Liver (tissue), 10 donors: ENCODE measurements at places on chromosomes 12 and 14. TPM values are rescaled to one million over a fixed set of nuclear protein-coding genes. Genes with fewer than 3 reads are reported as not detected.
A peak's percentile ranks its signal among the peaks of the same experiment; 100 is the strongest.

IAPP gene
- polyA plus RNA-seq: not detected

DNA sequence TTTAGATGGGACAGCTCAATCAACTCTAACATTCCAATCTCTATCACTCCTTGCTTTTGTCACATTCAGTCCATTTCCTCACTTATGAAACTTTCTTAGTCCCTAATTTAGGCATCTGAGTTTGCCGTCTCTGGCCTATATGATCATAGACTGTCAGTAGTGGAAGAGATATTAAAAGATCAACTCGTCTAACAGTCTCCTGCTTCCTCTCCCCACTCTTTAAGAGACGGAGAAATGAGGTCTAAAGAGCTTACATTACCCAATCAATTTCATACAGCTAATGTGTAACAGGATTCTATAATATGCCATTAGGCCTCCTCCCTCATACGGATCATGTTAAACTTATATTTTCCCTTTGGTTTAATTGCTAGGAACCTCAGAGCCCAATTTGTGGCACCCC lies 6.5 kb upstream of the ATP23 start:
- DNase-seq: no peak

ADCY4 gene
- 2.2 TPM for polyA plus RNA-seq

DNA sequence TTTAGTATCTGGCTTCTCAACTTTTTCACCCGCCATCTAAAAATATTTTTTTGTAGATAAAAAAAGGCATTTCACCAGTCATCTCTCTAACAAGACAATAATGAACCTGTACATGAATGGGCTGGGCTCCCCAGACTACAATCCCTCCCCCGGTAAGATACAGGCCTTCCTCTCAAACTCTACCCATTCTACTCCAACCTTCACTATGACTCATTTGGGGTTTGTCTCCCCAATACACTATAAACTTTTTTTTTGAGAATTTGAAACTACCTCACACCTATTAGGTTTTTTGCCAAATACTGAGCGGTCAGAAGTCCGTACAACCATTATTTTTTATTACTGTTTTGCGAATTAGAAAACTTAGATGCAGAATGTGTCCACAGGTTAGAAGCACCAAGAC lies 784 bp downstream of the RPL6 start:
- DNase-seq: no peak

RFX4 gene
- polyA plus RNA-seq: not detected

DNA sequence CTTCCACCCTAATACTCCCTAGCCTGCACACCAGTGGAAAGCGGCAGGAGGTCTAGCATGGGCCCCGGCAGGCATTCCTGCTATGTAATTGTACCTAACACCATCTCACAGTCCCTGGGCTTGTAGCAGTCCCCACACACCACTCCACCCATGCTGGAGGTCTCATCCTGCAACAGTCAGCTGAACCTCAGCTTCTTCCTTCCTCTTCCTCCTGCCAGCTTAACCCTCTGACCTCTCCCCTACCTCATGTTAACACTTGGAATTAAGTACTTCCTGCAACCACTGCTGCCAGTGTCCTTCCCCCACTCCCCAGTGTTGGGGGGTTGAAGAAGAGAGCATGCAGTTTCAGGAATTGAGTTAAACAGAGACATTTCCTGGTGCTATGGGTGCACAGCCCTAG lies 7.6 kb downstream of the ADCY4 start:
- DNase-seq: no peak

PRR4 gene
- 2.2 TPM for polyA plus RNA-seq

USP30 gene
- 11.0 TPM for polyA plus RNA-seq

GRCh38 chr12:65863972-65864371 lies 39.7 kb downstream of the HMGA2 start:
- no peak for DNase-seq

SMIM41 gene
- 0.24 TPM for polyA plus RNA-seq

GRCh38 chr12:122107261-122107660 lies 28.7 kb downstream of the MLXIP start:
- DNase-seq: no peak

DNA sequence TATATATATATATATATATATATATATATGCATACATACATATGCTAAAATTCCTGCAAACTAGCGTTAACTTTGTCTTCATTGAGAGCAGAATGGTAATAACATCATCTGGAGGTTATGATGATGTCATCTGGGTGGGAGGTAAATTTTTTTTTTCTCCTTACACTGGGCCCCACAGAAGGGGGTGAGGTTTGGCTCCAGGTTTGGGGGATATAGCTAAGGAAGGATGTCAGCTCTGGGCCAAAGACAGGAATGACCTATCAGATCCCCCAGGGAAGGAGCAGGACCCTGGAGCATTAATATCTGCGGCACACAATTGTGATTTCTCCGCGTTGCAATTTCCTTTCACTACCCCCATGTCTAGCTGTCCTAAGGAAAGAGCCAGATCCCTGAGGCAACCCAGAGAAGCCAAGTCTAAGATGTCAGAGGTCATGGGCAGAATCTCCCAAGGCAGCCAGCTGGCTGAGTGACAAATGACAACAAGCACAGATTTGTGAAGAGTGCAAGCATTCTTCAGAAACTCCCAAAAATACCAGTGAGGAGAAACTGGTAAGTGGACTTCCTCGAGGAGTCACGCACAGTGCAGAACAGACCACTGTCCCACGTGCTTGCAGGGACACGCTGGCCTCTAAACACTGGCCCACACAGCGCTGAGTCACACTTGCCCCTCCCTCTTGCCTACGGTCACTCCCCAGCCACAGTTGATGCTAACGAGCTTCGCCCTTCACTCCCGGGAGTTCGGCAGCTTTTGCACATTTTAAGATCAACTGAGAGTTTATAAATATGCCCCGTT lies 9.9 kb downstream of the UBC start:
- peak; percentile 62 for DNase-seq

NANOG gene
- not detected for polyA plus RNA-seq

SUOX gene
- polyA plus RNA-seq: 33.1 TPM

- DNase-seq: no peak
Measured at GRCh38 chr14:95547272-95547625, 12.4 kb downstream of the GLRX5 start.

PRB2 gene
- not detected for polyA plus RNA-seq

DNA sequence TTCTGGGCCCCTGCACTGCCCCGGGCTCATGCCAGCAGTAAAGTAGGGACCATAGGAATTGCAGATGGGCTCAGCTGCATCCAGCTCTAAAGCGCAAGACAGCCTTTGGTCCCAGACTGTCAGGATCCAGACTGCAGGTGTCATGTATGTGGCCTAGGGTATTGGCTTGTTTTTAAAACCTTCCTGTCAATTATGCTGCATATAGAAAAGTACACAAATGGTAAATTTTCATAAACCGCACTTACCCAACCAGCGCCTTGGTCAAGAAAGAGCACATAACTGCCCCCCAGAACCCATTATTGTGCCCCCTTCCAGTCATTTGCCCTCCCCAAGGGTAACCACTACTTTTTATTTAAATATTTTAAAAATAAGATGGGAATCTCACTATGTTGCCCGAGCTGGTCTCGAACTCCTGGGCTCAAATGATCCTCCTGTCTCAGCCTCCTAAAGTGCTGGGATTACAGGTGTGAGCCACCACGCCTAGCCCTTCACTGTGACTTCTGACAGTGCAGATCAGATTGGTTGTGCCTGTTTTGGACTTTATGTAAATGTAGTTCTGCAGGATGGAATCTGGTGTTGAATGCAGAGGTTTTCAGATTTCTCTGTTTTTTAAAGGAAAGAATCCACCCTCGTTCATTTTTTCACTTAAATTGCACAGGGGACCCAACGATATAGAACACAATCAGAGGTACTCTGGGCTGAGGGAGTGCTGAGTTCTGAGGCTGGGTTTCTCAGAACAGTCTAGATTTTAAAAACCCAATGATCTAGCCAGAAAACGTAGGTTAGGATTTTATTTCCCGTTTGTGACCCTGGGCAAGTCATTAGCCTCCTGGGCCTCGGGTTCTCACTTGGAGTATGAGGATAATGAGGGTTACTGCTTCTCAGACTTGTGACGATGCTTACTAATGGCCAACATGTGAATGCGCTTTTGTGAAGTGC lies 6.7 kb downstream of the NR4A1 start:
- DNase-seq: no peak

GRCh38 chr14:39861229-39861600 lies 429.0 kb upstream of the FBXO33 start:
- DNase-seq: no peak

- DNase-seq: no peak
Measured at GRCh38 chr14:33676135-33676566, 274.7 kb downstream of the EGLN3 start.

HOXC12 gene
- polyA plus RNA-seq: not detected

GRCh38 chr12:124847113-124848074 lies 16.3 kb downstream of the SCARB1 start:
- no peak for DNase-seq

MARK3 gene
- 18.1 TPM for polyA plus RNA-seq

DNA sequence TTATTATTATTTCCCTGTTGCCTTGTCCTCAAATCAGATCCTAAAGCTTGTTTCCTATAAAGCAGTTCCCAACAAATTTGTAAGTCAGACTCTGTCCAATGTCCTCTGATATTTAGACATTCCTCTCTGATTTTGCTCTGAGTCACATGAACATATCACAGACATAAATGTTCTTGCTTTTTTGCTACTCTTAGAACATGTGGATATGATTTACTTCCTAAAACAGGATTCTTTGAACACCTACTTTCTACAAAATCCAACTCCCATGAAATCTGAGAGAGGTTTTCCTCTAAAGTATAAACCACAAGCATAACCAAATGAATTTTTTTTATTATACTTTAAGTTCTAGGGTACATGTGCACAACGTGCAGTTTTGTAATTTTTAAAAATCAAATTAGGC lies 181.3 kb upstream of the SLC38A2 start:
- no peak for DNase-seq

- DNase-seq: no peak
Measured at GRCh38 chr14:100901391-100902183, 1.9 kb downstream of the RTL1 start.

DNA sequence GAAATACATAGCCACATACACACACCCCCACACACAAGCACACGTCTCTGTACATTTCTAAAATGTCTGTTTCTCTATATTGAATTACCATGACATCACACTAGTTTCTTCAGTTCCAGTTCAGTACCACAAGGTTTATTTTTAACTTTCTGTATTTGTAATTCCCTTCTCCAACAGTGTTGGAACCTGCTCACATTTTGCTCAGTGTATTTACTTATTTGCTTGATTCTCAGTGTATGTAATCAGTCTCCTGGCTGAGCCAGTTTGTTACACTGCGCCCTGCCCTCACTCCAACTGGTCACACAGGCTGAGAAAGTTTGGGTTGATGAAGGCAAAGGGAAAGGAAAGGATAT lies 67.1 kb downstream of the MON2 start:
- DNase-seq: no peak

ASCL1 gene
- polyA plus RNA-seq: 0.06 TPM

GRCh38 chr14:73787486-73788316 lies 63.9 kb upstream of the PTGR2 start:
- DNase-seq: no peak

- no peak for DNase-seq
Measured at GRCh38 chr14:51304941-51305340, 64.9 kb downstream of the TMX1 start.

DNA sequence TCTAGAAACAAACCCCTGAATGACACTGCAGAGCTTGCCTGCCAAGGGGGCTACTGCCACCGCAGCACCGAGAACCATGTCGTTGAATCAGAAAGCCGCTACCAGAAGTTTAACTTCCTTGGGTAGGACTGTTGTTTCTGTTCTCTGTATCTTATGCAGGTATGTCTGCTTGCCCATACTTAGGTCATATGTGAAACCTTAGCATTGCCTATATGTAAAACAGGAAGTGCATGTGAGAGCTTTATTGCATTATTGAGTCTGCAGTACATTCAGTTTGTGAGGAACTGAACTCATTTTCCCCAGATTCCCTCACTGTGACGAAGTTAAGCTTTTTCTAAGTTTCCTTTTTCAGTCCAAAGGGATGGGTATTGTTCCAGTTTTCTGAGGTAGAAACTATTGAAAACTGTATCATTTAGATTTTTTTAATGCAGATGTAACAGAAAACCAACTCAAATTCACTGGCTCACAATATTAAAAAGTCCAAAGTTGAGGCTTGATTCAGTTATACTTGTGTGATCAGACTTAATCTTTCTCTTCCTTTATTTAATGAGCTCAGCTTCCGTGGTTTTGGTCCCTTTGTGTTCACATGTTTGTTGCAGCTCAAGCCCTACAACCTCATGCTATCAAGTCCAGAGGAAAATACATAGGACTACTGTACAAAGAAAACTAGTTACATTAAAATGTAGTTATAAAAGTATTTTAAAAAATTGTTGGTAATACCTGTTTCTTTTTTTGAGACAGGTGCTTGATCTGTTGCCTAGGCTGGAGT lies 6.9 kb downstream of the FBXO34 start:
- no peak for DNase-seq

E2F7 gene
- 0.13 TPM for polyA plus RNA-seq

DNA sequence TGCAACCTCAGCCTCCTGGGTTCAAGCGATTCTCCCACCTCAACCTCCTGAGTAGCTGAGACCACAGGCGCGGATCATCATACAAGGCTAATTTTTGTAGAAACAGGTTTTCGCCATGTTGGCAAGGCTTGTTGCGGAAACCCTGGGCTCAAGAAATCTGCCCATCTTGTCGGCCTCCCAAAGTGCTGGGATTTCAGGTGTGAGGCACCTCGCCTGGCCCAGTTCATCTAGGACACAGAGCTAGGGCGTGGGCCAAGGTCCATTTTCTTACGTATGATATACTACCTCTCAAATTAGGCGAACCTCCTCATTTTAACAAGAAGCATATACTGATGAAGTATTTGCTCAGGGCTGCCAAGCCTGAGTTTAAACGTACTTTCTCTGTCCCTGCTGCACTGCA lies 2.1 kb downstream of the RPS29 start:
- DNase-seq: no peak

GRCh38 chr14:36495666-36496065 lies 24.4 kb downstream of the NKX2-1 start:
- no peak for DNase-seq

UNG gene
- 15.7 TPM for polyA plus RNA-seq

AQP2 gene
- polyA plus RNA-seq: not detected

GALNT16 gene
- polyA plus RNA-seq: 0.25 TPM

DNA sequence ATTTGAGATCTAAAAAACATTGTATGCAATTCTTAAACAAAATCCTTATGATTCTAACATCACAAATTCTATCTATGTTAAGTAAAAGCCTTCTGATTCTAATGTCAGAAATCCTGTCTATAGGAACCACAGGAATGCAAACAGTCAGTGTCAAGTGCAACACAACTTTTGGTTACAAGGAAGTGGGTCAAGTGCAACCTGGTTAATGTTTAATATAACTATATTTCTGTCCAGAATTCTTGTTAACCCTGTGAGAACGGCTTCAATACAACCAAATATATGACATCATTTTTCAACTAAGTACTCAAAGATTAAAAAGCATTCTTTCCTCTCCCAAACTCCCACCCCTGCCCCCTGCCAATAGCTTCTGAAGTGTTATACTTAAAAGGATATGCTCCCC lies 107.9 kb upstream of the PLEKHA5 start:
- DNase-seq: no peak
